Activated CD8-positive, alpha-beta T cell treated with anti-CD3 and anti-CD28 coated beads for 36 hours (primary cell): ENCODE measurements at places on chromosomes 5 and 9. TPM values are rescaled to one million over a fixed set of nuclear protein-coding genes. Genes with fewer than 3 reads are reported as not detected.

GRCh38 chr9:71004196-71004595, 117.2 kb downstream of the TRPM3 start:
- no peak for DNase-seq

DNA sequence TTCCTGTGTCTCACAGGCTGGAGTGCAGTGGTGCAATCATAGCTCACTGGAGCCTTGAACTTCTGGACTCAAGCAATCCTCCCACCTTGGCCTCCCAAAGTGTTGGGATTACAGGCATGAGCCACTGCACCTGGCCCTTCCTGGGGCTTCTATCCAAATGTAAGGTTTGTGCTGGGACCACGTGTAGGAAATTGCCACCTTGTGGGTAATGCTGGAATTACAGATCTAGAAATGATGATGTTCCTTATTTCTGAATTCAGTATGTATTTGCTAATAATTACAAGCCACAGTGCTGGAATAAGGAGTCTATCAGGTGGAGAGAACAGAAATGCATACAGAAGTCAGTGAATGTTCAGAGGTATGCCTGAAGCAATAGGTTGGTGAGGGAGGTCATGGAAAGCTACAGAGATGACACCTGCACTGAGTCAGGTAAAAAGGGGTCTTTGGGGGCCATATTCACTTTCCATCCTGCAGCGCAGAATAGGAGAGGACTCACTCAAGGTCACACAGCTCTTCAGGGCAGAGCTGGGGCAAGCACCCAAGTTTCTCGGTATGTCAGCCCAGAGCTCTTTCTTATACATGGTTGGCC, 8.8 kb upstream of the IGFBPL1 start:
- DNase-seq, result no peak

GRCh38 chr5:88976914-88977313, 93.9 kb upstream of the MEF2C start:
- DNase-seq, result no peak

DNA sequence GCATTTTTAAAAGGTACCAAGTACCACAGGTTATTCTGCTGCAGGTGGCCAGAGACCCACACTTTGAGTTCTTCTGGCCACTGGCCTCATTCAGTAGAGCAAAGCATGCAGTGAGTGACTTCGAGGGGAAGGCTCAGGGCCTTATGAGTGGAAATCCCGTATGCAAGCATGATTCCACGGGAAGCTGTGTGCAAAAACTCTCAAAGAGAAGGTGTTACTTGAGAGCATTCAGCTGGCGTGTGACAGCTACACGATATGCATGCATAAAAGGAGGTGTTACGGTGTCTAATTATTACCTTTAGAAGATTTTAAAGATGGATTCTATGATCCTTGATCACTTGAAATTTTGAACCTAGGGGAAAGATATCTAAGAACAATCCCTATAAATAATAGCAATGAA, 160.3 kb downstream of the ENC1 start:
- DNase-seq, result no peak

- no peak for DNase-seq
These were observed 14.0 kb upstream of the CREBRF start for GRCh38 chr5:173041881-173042762.

Gene MAMDC2
- total RNA-seq, result not detected

Gene CORO2A
- total RNA-seq, result 12.2 TPM

Gene ABITRAM
- total RNA-seq, result 7.9 TPM

Gene GZMA
- total RNA-seq, result 18.2 TPM
